Progenitor cell of endocrine pancreas (in vitro differentiated cells): ENCODE measurements at places on chromosomes 13 and 19. TPM values are rescaled to one million over a fixed set of nuclear protein-coding genes. Genes with fewer than 3 reads are reported as not detected.
A peak's percentile ranks its signal among the peaks of the same experiment; 100 is the strongest.

DNA sequence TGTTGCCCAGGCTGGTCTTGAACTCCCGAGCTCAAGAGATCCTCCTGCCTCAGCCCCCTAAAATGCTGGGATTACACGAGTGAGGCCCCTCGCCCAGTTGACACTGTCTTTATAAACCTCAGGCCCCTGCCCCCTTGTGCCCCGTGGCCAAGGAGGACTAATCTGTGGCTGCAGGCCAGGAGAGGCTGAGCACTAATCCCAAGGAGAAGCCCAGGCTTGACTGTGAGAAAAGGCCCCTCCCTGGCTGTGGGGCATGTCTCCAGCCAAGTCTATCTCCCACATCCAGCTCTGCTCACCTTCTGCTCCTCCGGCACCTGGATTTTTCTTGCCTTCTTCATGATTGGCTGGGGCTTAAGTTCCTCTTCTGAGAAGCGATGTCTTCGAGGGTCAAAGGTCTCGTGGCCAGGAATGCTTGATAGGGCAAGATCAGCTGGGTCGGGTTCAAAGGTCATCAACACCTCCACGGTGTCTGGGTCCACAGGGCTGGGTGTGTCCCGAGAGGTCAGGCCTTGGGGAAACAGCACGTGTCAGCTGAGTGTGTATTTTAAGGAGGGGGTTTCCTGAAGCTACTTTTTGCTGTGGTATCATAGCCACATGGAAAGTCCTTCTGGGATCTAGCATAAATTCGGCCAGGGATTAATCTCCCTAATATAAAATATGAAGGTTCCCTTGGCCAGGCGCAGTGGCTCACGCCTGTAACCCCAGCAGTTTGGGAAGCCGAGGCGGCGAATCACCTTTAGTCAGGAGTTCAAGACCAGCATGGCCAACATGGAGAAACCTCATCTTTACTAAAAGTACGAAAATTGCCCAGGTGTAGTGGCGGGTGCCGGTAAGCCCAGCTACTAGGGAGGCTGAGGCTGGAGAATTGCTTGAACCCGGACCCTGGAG, 3.8 kb downstream of the DBP start:
- peaks cover 3% of the 10 kb centered on the region for H3K27me3 ChIP-seq
- H3K36me3 ChIP-seq = peaks cover 4% of the 10 kb centered on the region
- no peak for DNase-seq
- no peak overlapping the region for H3K4me3 ChIP-seq
- H3K4me1 ChIP-seq = peaks cover 21% of the 10 kb centered on the region

- H3K27me3 ChIP-seq = no peaks in the 10 kb centered on the region
- no peak overlapping the region for H3K27ac ChIP-seq
- H3K4me1 ChIP-seq = peaks cover 2% of the 10 kb centered on the region
- no peaks in the 10 kb centered on the region for H3K36me3 ChIP-seq
Measured at GRCh38 chr13:20778311-20778710, 4.5 kb upstream of the EEF1AKMT1 start.

DNA sequence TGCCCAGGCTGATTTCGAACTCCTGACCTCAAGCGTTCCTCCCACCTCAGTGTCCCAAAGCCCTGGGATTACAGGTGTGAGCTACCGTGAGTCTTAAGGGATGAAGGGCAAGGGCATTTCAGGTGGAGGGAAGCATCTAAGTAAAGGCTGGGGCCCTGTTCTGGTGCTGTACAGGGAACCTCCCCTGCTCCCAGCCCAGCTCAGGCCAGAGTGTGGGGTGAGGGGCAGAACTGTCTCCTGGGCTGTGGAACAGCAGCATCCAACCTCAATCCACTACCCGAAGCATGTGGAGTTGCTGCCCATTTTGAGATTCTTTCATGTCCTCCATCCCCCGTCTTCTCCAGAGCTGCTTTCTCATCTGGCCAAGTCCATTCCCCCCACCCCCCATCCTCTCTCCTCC, 105.3 kb downstream of the SIPA1L3 start:
- no peak for DNase-seq
- no peaks in the 10 kb centered on the region for H3K27me3 ChIP-seq
- H3K36me3 ChIP-seq = peaks cover 15% of the 10 kb centered on the region
- H3K4me1 ChIP-seq = peaks cover 6% of the 10 kb centered on the region

GRCh38 chr19:55197528-55197927, 11.8 kb downstream of the PTPRH start:
- no peak overlapping the region for H3K27ac ChIP-seq
- DNase-seq = no peak
- H3K36me3 ChIP-seq = no peaks in the 10 kb centered on the region
- H3K4me3 ChIP-seq = no peak overlapping the region
- H3K27me3 ChIP-seq = peaks cover 42% of the 10 kb centered on the region

GRCh38 chr13:48595431-48596429, 58.0 kb upstream of the CYSLTR2 start:
- H3K4me1 ChIP-seq = peaks cover 28% of the 10 kb centered on the region
- H3K36me3 ChIP-seq = peaks cover 4% of the 10 kb centered on the region
- no peak overlapping the region for H3K27ac ChIP-seq
- peak; percentile 13 for DNase-seq

DNA sequence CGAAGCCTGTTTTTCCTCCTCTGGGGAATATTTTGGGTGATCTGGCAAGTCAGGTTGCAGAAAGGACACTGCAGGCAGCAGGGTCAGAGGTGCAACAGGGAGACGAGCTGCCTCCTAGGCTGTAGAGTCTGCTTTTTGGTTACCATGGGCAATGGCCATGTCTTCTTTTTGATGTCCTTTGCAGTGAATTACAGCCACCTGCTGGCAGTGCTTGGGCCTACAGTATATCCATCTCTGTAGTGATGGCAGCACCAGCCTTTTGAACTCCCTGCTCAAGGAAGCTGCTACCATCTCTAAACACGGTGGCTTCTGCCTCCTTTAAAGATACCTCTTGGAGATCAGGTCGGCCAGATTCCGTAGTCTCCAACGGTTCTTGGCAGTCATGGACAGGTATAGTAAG, 73.9 kb downstream of the WTIP start:
- H3K4me3 ChIP-seq = no peak overlapping the region
- peaks cover 3% of the 10 kb centered on the region for H3K4me1 ChIP-seq
- H3K27me3 ChIP-seq = peaks cover 16% of the 10 kb centered on the region
- no peak overlapping the region for H3K27ac ChIP-seq

DNA sequence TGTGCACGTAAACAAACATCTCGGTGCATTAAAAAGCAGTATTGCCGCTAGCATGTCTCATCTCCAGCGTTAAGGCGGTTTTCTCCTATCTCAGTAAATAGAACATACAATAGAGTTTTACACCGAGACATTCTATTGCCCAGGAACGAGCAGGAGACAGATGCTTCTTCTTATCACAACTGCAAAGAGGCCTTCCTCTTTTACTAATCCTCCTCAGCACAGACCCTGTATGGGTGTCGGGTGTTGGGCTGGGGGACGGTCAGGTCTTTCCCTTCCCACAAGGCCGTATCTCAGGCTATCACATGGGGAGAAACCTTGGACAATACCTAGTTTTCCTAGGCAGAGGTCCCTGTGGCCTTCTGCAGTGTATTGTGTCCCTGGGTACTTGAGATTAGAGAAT, 21.2 kb downstream of the ZNF233 start:
- no peaks in the 10 kb centered on the region for H3K27me3 ChIP-seq
- H3K27ac ChIP-seq = no peak overlapping the region
- peaks cover 39% of the 10 kb centered on the region for H3K36me3 ChIP-seq
- H3K4me1 ChIP-seq = no peaks in the 10 kb centered on the region
- no peak for DNase-seq

- H3K4me3 ChIP-seq = no peak within 1 kb of the TSS
- no peaks in the 10 kb centered on the region for H3K36me3 ChIP-seq
- H3K27me3 ChIP-seq = no peaks in the 10 kb centered on the region
Measured at GRCh38 chr13:48653472-48653939, at the start of gene CYSLTR2. TSS of gene CYSLTR2 (plus strand) at chr13:48653929. CDS start at chr13:48706818, 52,889 bp downstream.

DNA sequence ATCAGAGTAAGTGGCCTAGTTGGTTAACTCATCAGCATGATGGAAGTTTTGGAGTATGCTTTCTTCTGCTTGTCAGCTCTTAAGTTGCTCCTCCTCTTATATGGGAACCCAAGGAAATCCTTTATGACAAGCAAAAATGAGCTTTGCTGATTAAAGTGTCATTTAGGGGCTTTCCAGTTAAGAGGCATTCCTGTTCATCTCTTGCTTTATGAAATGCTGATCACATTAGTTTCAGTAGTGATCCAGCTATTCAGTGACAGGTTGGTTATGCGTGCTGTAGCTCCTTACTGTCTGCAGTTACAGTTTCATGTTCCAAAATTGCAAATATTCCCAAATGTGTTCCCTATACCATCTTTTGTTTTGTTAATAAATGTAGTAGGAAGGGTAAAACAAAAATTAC, 146.6 kb downstream of the CDK8 start:
- H3K4me3 ChIP-seq = no peak overlapping the region
- H3K4me1 ChIP-seq = peaks cover 8% of the 10 kb centered on the region
- DNase-seq = no peak
- H3K27ac ChIP-seq = no peak overlapping the region
- H3K36me3 ChIP-seq = peaks cover 3% of the 10 kb centered on the region

DNA sequence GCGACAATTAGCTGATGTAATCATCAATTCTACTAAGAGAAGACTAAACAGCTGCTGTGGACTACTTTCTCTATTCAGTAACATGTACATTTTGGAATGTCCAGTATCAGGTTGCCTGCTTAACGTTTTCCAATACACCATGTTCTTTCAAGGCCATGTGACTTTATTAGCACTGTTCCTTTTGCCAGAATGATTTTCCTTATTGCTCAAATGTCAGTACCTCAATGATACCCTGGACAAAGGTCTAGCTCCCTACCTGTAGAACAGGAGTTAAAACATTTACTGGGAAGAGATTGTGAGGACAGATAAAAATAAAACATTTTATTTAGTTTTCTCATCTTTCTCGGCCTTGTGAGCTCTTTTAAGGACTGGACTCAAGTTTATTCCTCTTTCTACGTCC, 3.8 kb upstream of the RBM26 start:
- peaks cover 19% of the 10 kb centered on the region for H3K4me1 ChIP-seq
- no peak overlapping the region for H3K4me3 ChIP-seq
- no peaks in the 10 kb centered on the region for H3K36me3 ChIP-seq
- no peak for DNase-seq

- peaks cover 13% of the 10 kb centered on the region for H3K4me1 ChIP-seq
- DNase-seq = no peak
- no peak overlapping the region for H3K4me3 ChIP-seq
- H3K27me3 ChIP-seq = peaks cover 7% of the 10 kb centered on the region
Measured at GRCh38 chr13:23844132-23844531, 45.1 kb downstream of the MIPEP start.

- no peak for DNase-seq
- H3K27me3 ChIP-seq = no peaks in the 10 kb centered on the region
- no peak overlapping the region for H3K4me3 ChIP-seq
- H3K36me3 ChIP-seq = peaks cover 6% of the 10 kb centered on the region
- no peak overlapping the region for H3K27ac ChIP-seq
- peaks cover 31% of the 10 kb centered on the region for H3K4me1 ChIP-seq
Measured at GRCh38 chr13:50415428-50415827, 400.2 kb downstream of the KCNRG start.

- H3K27me3 ChIP-seq = peaks cover 8% of the 10 kb centered on the region
- no peaks in the 10 kb centered on the region for H3K4me1 ChIP-seq
- H3K27ac ChIP-seq = no peak overlapping the region
- DNase-seq = no peak
Measured at GRCh38 chr19:35908973-35909683, 1.0 kb upstream of the TYROBP start.

GRCh38 chr13:29411481-29411880, 184.0 kb downstream of the SLC7A1 start:
- peaks cover 3% of the 10 kb centered on the region for H3K36me3 ChIP-seq
- no peak overlapping the region for H3K4me3 ChIP-seq
- H3K27ac ChIP-seq = no peak overlapping the region
- no peak for DNase-seq
- no peaks in the 10 kb centered on the region for H3K4me1 ChIP-seq

GRCh38 chr13:50396001-50396400, 380.8 kb downstream of the KCNRG start:
- peaks cover 12% of the 10 kb centered on the region for H3K4me1 ChIP-seq
- no peaks in the 10 kb centered on the region for H3K27me3 ChIP-seq
- no peak overlapping the region for H3K27ac ChIP-seq
- H3K36me3 ChIP-seq = peaks cover 6% of the 10 kb centered on the region
- no peak for DNase-seq

GRCh38 chr13:24348797-24349515, 39.6 kb downstream of the C1QTNF9 start:
- H3K4me3 ChIP-seq = no peak overlapping the region
- H3K27me3 ChIP-seq = peaks cover 2% of the 10 kb centered on the region
- DNase-seq = no peak
- no peaks in the 10 kb centered on the region for H3K36me3 ChIP-seq
- no peak overlapping the region for H3K27ac ChIP-seq

DNA sequence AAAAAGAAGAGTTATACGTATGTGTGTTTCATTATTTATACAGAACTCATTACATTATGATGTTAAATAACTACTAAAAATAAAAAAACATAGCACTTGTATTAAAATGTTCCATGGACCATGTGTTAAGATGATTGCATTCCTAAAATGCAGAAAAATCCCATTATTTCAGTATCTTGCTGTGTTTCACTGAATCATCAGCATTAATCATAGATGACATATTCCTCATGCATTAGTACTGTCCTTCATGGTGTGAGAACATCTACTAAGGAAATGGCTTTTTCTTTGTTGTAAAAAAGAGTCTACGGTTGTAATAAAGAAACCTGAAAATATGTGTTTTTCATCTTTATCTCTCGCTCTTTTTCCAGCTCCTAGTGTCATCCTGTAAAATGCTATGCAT, 416.5 kb downstream of the FGF14 start:
- no peak overlapping the region for H3K27ac ChIP-seq
- H3K4me1 ChIP-seq = no peaks in the 10 kb centered on the region
- DNase-seq = no peak
- no peak overlapping the region for H3K4me3 ChIP-seq
- H3K36me3 ChIP-seq = no peaks in the 10 kb centered on the region

GRCh38 chr19:43265664-43266025, 3.7 kb downstream of the PSG9 start:
- H3K4me1 ChIP-seq = no peaks in the 10 kb centered on the region
- no peak for DNase-seq
- H3K36me3 ChIP-seq = no peaks in the 10 kb centered on the region
- H3K27ac ChIP-seq = no peak overlapping the region
- H3K4me3 ChIP-seq = no peak overlapping the region

- peak overlapping the region; percentile 25 for H3K27ac ChIP-seq
- no peaks in the 10 kb centered on the region for H3K4me1 ChIP-seq
- H3K36me3 ChIP-seq = peaks cover 31% of the 10 kb centered on the region
- H3K4me3 ChIP-seq = no peak overlapping the region
- DNase-seq = no peak
Measured at GRCh38 chr19:39372941-39373340, 18.0 kb downstream of the PAF1 start.

GRCh38 chr19:6891761-6892385, 4.5 kb downstream of the ADGRE1 start:
- H3K4me3 ChIP-seq = no peak overlapping the region
- H3K4me1 ChIP-seq = no peaks in the 10 kb centered on the region
- no peak overlapping the region for H3K27ac ChIP-seq
- no peaks in the 10 kb centered on the region for H3K27me3 ChIP-seq
- H3K36me3 ChIP-seq = peaks cover 1% of the 10 kb centered on the region

- H3K27me3 ChIP-seq = peaks cover 6% of the 10 kb centered on the region
- H3K36me3 ChIP-seq = no peaks in the 10 kb centered on the region
- no peak overlapping the region for H3K27ac ChIP-seq
- H3K4me1 ChIP-seq = peaks cover 9% of the 10 kb centered on the region
Measured at GRCh38 chr19:35430409-35431144, 17.5 kb upstream of the FFAR2 start.

IFNL1 gene
- total RNA-seq = not detected in 2 replicates
